ENCODE measurements at places on chromosomes 1 and 21. TPM values are rescaled to one million over a fixed set of nuclear protein-coding genes. Genes with fewer than 3 reads are reported as not detected.
A peak's percentile ranks its signal among the peaks of the same experiment; 100 is the strongest.

- ATAC-seq, result no peak
These were observed 376.4 kb upstream of the KAZN start for GRCh38 chr1:14222086-14222485.

GRCh38 chr1:147243228-147243685, 773 bp downstream of the CHD1L start:
- peak; percentile 22 for ATAC-seq

DNA sequence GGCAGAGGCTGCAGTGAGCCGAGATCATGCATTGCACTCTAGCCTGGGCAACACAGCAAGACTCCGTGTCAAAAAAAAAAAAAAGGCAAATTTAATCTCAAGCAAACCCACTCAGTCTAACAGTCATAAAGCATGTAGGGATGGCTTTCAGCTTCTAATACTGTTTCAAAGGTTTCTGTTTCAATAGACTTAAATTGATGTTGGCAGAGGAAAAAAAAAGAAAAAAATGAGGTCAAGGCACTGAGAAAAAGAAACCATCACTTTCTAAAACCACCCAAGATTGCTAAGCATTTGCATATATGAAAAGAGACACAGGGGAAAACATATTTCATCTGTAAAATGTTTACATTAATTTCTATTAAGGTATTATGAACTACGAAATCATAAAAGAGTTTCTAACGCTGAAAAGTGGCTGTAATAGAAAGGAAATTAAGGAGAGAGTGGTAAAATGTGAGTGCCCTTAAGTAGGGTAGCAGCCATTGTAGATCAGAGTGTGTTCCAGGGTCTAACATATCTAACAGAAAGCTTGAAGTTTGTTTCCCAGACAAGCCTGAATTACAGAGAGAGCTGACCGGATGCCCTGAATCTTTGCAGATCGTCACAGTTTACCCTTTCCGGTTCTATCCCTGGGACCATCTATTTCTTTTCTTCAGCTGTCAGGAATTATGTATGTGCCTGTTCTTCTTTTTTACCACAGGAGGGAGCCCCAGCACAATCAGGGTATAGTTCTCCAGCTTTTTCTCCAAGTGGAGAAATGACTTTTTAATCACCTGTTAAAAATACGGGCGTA, 70.0 kb downstream of the PLD5 start:
- no peak for ATAC-seq

DNA sequence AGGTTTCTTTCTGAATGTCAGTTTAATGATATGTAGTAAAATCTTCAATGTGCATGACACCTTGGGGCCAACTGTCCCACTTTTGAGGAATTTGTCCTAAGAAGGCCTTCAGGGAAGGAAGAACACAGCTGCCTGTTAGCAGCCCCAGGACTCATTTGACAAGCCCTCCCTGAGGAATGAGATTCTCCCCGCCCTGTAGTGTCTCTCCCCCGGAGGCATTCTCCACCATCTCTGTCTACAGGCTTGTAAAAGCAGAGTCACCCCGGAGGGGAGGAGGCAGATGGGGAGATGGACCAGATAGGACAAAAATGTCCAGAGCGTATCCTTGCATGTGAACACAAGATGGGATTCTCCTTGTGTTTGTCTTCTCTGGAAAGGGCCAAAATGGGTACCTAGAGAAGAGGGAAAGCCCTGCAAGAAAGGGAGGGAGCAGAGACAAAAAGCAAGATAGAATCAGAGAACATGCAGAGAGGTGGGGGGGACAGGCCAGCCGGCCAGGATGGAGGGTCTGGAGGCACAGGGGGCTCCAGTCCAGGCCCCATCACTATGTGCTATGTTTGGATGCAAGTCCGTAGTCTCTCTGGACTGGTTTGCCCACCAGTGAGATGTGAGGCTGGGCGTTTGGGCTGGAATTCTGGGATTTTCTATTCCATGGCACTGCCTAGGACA, 12.0 kb upstream of the WNT3A start:
- ATAC-seq, result no peak

DNA sequence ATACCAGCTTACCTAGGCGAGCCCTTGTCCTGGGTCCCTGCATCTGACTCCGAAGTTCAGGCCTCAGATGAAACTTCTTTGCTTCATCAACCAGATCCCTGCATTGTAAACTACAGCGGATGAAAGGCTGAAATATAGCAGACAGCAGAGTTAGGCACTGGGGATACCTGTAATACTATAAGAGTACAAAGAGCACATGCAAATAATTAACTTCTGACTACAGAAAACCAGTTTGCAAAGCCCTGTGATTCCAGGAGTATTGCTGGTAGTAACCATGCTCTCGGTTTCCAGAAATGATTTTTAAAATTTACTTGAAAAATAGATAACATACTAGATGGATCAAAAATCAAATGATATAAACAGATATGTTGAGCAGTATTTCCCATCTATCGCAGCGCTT, 18.0 kb downstream of the KLHL12 start:
- no peak for ATAC-seq

DNA sequence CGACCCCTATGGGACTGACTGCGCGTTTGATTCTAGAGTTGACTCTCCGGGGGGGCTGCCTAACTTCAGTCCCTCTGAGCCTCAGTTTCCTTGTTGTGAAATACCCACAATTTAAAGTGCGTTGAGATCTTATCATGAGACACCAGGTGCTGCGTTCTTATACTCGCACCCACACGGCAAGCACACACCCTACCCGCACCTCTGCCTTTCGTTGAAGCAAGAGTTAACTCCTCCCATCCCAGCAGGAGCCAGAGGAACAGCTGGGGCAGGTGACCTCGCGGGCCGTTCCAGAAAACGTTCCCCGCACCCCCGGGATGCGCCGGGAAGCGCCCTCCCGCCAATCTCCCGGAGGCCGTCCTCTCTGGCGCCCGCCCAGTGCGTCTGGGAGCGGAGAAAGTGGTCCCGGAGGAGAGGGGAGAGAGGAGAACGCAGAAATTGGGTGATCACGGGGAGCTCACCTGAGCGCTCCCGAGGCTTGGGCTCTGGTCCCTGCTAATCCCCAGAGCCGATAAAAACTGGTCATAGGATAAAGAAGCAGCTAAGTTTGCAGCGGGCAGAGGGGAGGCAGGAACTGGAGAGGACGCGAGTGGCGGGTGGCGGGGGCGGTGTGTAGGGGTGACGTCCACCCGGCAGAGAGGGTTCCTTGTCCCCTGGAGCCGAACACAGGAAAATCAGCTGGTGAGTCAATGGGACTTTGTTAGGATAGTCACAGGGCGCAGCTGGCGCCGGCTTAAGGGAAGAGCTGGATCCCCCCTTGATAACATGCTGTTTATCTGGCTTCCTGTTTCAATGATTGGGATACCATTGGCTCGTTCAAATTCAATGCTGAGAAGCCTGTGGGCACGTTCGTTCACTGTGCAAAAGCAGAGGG, 869 bp downstream of the NAV1 start:
- ATAC-seq, result peak; percentile 25

Gene DENND2D
- total RNA-seq, result 148 TPM

Gene HUNK
- total RNA-seq, result 0.85 TPM

- no peak for ATAC-seq
These were observed 12.9 kb upstream of the DNASE2B start for GRCh38 chr1:84385347-84385746.

DNA sequence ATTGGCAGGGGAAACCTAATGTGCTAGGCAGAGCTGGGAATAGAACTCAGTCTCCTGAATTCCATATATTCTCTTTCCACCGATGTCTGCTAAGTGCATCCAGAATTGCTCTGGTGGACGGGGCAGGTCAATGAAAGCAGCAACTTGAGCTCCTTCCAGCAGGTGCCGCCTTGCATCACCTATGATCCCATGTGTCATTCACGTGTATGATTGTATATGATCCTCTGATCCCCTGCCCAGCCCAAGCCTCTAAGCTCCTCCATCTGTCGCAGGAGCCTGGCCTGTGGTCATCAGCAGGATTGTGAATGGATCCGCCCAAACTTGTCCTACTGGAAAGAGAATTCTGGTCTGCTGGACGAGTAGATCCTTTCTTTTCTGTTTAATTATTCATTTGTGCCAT, 13.1 kb downstream of the ACTA1 start:
- ATAC-seq, result no peak

Gene PBX1
- 0.53 TPM for total RNA-seq
